ENCODE measurements at places on chromosomes 2 and 18. TPM values are rescaled to one million over a fixed set of nuclear protein-coding genes. Genes with fewer than 3 reads are reported as not detected.
A peak's percentile ranks its signal among the peaks of the same experiment; 100 is the strongest.

The SIX2 gene
- not detected for polyA plus RNA-seq

- DNase-seq: peak; percentile 49
These were observed 59.9 kb downstream of the SUMO1 start for GRCh38 chr2:202178346-202178958.

GRCh38 chr2:191049728-191050639 is 36.0 kb upstream of the STAT1 start:
- no peak for DNase-seq

The TSN gene
- 12.2 TPM for polyA plus RNA-seq

- DNase-seq: no peak
These were observed 65.5 kb downstream of the ACAA2 start for GRCh38 chr18:49747876-49748275.

DNA sequence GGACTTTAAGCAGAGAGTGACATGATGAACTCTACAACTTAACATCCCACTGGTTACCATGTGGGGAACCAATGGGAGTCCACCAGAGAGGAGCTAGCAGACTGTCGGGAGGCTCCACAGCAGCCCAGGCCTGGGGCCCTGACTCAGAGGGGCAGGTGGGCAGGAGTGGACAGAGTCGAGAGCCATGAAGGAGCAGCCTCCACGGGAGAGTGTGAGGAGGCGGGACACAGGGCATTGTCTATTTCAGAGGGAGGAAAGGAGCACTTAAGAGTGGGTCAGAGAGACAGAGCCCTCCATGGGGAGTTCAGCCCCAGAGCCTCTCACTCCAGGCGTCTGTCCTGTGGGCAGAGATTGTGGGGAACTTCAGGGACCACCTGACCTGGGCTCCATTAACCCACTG is 118.7 kb downstream of the CYP26B1 start:
- no peak for DNase-seq

GRCh38 chr18:8423051-8423557 is 186.1 kb upstream of the RAB12 start:
- DNase-seq: no peak

GRCh38 chr18:49024804-49025421 is 74.1 kb upstream of the SMAD7 start:
- no peak for DNase-seq

The PLB1 gene
- polyA plus RNA-seq: 20.2 TPM

The CPO gene
- polyA plus RNA-seq: not detected

DNA sequence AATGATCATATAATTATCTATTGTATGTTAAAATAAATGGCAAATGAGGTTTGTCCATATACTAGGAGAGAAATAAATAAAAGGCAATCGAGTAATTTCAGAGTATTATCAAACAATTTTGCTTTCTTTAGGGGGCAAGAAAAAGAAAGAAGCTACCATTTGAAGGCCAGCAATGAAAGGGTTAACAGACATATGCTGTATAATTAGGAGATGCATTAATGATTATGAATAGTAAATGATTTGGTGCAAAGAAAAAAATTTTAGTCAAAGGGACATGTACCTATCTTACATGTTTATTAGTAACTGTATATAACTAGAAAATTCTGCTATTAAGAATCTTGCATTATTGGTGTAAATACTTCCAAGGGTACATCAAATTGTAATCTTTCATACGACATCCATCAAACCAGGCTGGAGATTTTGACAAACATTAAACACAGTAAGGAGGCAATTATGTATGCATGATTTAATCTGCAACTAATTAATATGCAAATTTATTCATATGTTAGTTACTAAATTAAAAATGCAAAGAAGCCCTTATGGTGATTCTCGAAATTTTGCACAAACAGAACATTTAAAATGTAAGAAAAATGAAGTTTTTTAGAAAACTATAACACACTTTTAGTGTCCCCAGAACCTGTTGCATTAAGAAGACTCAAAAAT is 251.4 kb downstream of the TCF4 start:
- no peak for DNase-seq

The C1D gene
- polyA plus RNA-seq: 58.4 TPM

DNA sequence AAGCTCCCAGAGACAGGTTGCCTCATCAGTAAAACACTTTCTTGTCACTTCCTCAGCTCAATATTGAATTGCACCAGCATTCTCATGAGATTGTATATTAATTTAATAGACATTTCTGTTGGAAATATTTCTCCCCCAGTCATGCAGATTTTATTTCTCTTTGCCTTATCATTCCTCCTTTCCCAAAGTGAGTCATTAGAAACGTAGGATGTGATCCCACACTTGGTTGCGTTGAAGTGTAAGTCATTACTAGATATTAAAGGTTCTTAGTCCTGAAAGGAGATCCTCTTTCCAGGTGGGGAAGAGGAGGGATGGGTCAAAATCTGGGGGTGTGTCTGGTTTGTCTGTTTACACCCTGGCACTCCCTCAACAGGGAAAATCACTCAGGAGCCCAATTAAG is 438.2 kb downstream of the SLC4A3 start:
- no peak for DNase-seq

The GALNT3 gene
- 5.5 TPM for polyA plus RNA-seq

- DNase-seq: no peak
These were observed 73.0 kb upstream of the ZNF397 start for GRCh38 chr18:35167857-35168256.

GRCh38 chr2:10054424-10054823 is 11.1 kb downstream of the KLF11 start:
- DNase-seq: no peak

- DNase-seq: no peak
These were observed 391.7 kb downstream of the TNS1 start for GRCh38 chr2:217611056-217611455.

DNA sequence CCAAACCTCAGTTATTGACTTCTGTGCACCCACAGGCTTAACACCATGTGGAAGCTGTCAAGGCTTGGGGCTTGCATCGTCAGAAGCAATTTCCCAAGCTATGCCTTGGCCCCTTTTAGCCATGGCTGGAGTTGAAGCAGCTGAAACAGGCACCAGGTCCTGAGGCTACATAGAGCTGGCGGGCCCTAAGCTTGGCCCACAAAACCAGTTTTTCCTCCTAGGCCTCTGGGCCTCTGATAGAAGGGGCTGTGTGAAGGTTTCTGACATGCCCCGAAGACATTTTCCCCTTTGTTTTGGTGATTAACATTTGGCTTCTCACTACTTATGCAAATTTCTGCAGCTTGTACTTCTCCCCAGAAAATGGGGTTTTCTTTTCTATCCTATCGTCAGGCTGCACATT is 9.1 kb upstream of the TMX3 start:
- DNase-seq: no peak

DNA sequence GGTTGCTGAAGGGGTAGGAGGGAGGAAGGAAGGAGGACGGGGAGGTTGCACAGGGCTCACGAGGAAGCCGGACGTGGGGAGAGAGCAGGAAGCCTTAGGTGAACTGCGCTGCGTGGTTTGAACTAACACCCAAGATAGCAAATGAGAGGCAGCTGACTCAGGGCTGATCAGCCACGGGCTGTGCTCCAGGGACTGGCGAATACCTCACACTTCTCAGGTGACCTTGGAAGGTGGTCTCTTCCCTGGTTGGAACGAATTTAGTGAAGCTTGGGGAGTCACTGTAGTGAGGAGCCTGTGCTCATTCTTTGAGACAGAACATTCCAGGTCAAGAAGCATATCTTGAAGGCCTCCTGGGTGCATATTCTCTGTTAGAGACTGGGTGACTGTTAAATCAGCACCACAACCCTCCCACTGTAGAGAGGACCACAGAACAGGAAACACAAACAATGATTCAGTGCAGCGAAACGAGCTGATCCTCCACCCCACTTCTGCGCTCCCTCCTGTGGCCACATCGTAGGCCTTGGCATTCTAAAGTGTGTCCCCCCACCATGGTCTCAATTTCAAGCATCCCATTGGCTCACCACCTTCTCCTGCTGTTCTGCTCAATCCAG is 33.8 kb downstream of the TOGARAM2 start:
- DNase-seq: peak; percentile 50

DNA sequence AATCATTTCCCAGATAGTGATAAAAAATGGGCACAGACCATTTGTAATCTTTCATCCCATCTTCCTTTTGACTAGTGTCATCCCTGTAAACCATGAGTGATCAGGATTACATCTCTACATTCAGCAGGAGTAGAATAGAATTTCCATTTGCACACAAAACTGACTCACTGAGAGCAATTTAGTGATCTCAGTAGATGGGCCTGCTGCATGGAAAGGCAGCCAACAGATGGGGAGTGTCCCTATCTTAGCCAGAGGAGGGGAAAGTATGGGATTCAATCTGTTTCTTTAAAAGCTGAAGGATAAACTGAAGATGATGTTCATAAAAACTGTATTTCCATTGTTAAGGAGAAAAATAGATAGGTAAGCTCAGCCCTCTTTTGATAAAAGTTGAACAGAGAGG is 441.7 kb downstream of the ZNF521 start:
- DNase-seq: no peak

GRCh38 chr2:191601060-191601459 is 76.9 kb upstream of the NABP1 start:
- DNase-seq: peak; percentile 46

DNA sequence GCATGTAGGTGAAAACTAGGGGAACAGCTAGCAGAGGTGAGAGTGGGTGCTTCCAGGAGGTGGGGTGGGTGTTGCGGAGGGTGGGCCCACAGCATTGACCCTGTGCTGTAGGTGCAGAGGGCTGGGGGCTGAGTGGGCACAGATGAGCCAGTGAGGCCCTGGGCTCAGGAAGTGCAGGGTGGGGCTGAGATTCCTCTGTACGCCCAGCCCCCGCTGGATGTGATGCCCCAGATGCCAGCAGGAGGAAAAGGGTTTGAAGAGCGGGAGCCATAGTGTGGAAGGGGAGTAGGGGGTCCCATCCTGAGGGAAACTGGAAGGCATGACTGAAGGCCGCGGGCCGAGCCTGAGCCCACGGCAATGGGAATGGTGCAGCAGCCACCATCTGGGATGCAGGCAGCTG is 14.1 kb upstream of the OTOS start:
- DNase-seq: no peak

GRCh38 chr2:44817673-44818335 is 123.7 kb upstream of the SIX3 start:
- no peak for DNase-seq

GRCh38 chr2:58845011-58845410 is 603.9 kb upstream of the FANCL start:
- DNase-seq: no peak

The STPG4 gene
- polyA plus RNA-seq: 0.27 TPM

The POU3F3 gene
- polyA plus RNA-seq: not detected

- DNase-seq: no peak
These were observed 270.6 kb upstream of the RGPD4 start for GRCh38 chr2:107556038-107556627.

Data from CD14-positive monocyte (primary cell).